Activated CD4-positive, alpha-beta T cell treated with anti-CD3 and anti-CD28 coated beads for 24 hours (primary cell): ENCODE measurements at places on chromosomes 4 and X.

DNA sequence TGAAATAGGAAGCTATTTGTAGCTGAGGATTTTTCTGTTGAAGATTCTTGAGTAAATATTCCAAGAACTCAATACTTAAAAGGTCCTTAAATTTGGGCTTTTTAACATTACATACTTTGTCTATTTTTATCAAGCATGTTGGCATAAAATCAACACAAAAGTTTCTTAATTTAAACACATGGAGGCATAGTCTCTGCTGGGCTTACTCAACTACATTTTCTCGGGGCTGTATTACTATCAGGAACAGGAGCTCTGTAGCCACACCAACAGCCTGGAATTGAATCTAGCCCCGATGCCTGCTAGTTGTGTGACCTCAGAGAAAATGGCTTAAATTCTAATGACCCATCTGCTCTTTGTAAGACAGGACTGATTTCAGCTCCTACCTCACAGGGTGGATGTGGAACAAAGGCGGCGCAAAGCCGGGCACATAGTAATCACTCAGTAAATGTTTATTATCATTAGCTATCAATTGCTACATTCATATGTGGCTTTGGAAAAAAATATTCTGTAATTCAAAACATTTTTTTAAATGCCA is 207.0 kb downstream of the NSUN7 start:
- no peak for DNase-seq

GRCh38 chr4:75844151-75844662 is 58.0 kb downstream of the PPEF2 start:
- DNase-seq, result no peak

- no peak for DNase-seq
These were observed 468.5 kb downstream of the PDGFC start for GRCh38 chr4:156503119-156503518.

- DNase-seq, result no peak
These were observed 13.9 kb downstream of the TMSB4X start for GRCh38 chrX:12988797-12989196.

GRCh38 chrX:15530318-15530717 is 29.7 kb downstream of the BMX start:
- DNase-seq, result no peak
